ENCODE measurements at places on chromosomes 16 and 17.

GRCh38 chr16:85562093-85562786 is 50.9 kb upstream of the GSE1 start:
- no peaks in the 10 kb centered on the region for H3K27me3 ChIP-seq
- peaks cover 7% of the 10 kb centered on the region for H3K4me1 ChIP-seq
- no peaks in the 10 kb centered on the region for H3K36me3 ChIP-seq
- H3K27ac ChIP-seq, result no peak overlapping the region
- no peak for DNase-seq

GRCh38 chr16:56936950-56937349 is 5.0 kb downstream of the HERPUD1 start:
- peaks cover 29% of the 10 kb centered on the region for H3K4me1 ChIP-seq
- peak overlapping the region; percentile 41 for H3K27ac ChIP-seq
- no peaks in the 10 kb centered on the region for H3K27me3 ChIP-seq
- peak overlapping the region; percentile 98 for H3K4me3 ChIP-seq

DNA sequence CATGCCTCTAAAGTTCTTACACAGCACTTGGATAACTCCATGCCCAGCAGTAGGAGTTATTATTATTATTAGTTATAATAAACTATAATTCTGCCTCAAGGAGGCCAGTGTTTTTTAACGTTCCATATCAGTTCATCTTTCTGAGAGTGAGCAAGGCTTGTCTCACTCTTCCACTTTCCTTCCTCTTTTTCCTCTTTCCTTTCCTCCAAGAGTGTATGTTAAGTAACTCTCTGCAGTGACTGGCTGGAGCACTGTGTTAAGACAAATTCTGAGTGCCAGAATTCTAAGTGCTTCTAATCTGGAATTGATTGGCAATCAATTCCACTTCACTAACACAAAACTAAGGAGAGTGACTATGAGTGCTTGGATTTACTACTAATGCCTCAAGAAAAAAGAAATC is 16.4 kb downstream of the CLEC19A start:
- H3K36me3 ChIP-seq, result no peaks in the 10 kb centered on the region
- H3K4me1 ChIP-seq, result no peaks in the 10 kb centered on the region
- no peak for DNase-seq
- H3K27me3 ChIP-seq, result no peaks in the 10 kb centered on the region
- H3K4me3 ChIP-seq, result no peak overlapping the region
- no peak overlapping the region for H3K27ac ChIP-seq

DNA sequence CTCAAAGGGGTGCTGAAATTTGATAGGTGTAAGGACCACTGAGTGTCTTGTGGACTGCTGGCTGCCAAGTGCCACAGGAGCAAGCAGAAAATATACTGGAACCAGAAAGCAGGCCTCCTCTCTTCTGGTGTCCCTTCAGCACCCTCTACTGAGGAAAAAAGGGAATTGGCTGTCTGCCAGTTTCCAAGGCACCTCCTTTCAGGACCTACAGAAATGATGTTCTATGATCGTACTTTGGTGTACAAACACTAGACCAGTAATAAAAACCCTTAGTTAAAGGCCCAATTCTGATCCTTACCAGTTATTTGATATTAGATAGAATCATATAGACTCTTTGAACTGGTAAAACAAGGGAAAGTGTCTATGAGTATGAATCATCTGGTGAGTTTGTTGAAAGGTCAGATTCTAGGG is 35.8 kb upstream of the BCAS3 start:
- no peaks in the 10 kb centered on the region for H3K27me3 ChIP-seq
- peak; percentile 81 for DNase-seq
- no peak overlapping the region for H3K4me3 ChIP-seq
- no peaks in the 10 kb centered on the region for H3K36me3 ChIP-seq

GRCh38 chr16:66899310-66899944 is 19.1 kb downstream of the PDP2 start:
- H3K36me3 ChIP-seq, result no peaks in the 10 kb centered on the region
- H3K27me3 ChIP-seq, result no peaks in the 10 kb centered on the region
- peaks cover 9% of the 10 kb centered on the region for H3K4me1 ChIP-seq

DNA sequence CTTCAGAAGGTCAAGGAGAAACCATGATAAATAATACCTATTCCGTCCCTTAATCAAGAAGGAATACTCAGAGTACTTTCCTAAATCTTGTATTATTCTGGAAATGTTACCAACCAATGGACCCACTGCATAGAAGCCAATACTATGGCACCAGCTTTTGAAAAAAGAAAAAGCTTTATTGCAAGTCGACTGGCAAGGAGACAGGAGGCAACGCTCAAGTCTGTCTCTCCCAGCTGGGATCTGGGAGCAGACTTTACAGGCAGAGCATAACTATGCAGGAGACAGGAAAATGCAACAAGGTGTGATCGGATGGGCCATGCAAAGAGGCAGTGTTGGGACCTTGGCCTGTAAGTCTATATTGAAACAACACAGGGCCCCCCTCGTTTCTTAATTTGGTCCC is 132.4 kb downstream of the CHD9NB start:
- H3K36me3 ChIP-seq, result no peaks in the 10 kb centered on the region
- H3K4me1 ChIP-seq, result no peaks in the 10 kb centered on the region
- H3K27ac ChIP-seq, result no peak overlapping the region
- DNase-seq, result no peak
- no peak overlapping the region for H3K4me3 ChIP-seq

GRCh38 chr16:14278749-14279148 is 207.6 kb downstream of the MRTFB start:
- no peak overlapping the region for H3K4me3 ChIP-seq
- no peaks in the 10 kb centered on the region for H3K27me3 ChIP-seq
- peaks cover 11% of the 10 kb centered on the region for H3K4me1 ChIP-seq
- no peak for DNase-seq
- no peaks in the 10 kb centered on the region for H3K36me3 ChIP-seq
- no peak overlapping the region for H3K27ac ChIP-seq

DNA sequence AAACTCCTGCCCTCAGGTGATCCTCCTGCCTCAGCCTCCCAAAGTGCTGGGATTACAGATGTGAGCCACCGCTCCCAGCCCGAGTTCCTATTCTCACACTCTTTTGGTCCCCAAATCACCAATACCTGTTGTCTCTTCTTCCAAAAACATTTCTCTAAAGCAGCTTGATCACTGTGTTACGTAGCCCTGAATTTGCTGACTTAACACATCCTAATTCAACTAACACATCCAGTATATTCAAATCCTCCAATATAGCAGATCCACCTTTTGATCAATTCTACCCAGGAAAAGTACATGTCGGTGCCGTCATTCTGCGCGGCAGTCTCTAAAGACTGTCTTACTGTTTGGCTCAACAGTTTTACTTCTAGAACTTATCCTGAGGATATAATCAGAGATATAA is 191.3 kb downstream of the ZNF18 start:
- H3K27ac ChIP-seq, result no peak overlapping the region
- DNase-seq, result no peak
- no peaks in the 10 kb centered on the region for H3K27me3 ChIP-seq

GRCh38 chr17:59388069-59388556 is 56.7 kb downstream of the YPEL2 start:
- no peak overlapping the region for H3K4me3 ChIP-seq
- no peak overlapping the region for H3K27ac ChIP-seq
- no peaks in the 10 kb centered on the region for H3K27me3 ChIP-seq
- no peaks in the 10 kb centered on the region for H3K4me1 ChIP-seq
- no peaks in the 10 kb centered on the region for H3K36me3 ChIP-seq

DNA sequence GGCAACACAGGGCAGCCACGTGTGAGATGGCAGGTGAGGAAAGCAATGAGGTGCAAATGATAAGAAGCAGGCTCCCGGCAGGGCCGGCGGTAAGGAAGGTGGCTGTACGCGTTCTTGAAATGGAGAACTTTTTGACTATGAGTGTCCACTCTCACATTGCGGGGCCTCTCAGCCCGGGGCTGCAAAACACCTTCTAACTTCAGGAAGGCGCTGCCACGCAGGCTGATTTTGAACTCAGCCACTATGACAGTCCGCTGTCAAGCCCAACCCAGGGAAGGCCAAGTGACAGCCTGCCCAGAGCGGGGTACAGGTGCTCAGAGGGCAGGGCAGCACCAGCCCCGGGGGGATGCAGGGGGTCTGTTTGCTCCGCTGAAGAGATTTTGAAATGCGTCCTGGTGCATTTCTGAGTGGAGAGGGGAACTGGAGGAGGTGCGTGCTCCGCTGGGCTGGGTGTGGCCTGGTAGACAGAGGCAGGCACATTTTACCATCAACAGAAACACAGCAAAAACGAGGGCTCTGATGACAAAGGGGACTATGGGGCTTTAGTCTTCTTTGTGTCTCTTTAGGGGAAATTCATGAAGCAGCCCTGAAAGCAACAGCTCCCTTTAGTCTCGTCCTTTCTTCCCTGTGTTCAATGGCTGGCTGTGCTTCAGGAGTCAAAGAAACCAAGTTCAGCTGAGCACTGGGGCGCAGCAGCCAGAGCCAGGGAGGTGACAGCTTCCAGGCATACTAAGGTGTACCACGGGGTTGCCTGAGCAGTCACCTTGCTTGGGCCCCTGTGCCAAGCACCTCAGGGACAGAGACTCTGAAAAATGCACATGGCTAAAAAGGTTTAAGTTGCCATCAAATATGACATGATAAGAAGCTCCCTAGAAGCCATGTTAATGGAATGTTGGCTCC is 14.6 kb upstream of the SREBF1 start:
- H3K4me3 ChIP-seq, result no peak overlapping the region
- H3K36me3 ChIP-seq, result no peaks in the 10 kb centered on the region
- H3K27ac ChIP-seq, result no peak overlapping the region
- H3K27me3 ChIP-seq, result no peaks in the 10 kb centered on the region
- peaks cover 37% of the 10 kb centered on the region for H3K4me1 ChIP-seq

DNA sequence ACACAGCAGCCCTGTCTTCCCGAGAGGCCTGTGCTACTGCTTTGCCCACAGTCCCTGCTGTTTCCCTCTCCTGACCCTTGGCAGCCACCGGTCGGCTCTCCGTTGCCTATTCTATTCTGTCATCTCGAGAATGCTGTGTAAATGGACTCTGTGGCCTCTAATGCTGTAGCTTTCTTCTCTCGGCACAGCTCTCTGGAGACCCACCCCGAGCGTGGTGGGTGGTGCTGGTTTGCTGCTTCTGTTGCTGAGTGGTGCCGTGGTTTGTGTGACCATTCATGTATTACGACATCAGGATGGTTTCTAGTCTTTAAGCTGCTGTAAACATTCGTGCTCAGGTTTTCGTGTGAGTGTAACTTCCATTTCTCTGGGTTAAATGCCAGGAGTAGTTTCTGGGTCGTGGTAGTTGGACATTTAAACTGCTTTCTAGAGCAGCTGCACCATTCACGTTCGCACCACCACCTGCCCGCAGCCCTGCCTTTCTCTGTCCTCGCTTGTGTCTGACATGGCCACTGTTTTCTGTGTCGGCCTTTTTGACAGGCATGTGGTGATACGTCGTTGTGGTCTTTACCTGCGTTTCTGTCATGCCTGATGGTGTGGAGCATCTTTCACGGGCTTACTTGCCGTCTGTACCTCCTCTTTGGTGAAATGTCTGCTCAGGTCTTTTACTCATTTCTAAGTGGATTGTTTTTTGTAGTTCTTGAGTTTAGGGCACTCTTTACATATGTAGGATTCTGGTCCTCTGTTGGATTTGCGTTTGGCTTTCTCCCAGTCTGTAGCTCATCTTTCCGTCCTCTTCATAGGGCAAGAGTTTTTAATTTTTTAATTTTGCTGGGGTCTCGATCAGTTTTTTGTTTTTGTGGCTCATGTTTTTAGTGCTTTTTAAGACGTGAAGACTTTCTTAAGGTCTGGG is 47.7 kb upstream of the ZNF750 start:
- no peak overlapping the region for H3K4me3 ChIP-seq
- H3K27me3 ChIP-seq, result no peaks in the 10 kb centered on the region
- DNase-seq, result no peak
- peaks cover 12% of the 10 kb centered on the region for H3K4me1 ChIP-seq
- no peaks in the 10 kb centered on the region for H3K36me3 ChIP-seq

- H3K4me3 ChIP-seq, result peak overlapping the region; percentile 10
- H3K36me3 ChIP-seq, result no peaks in the 10 kb centered on the region
- H3K4me1 ChIP-seq, result peaks cover 30% of the 10 kb centered on the region
- H3K27me3 ChIP-seq, result no peaks in the 10 kb centered on the region
- DNase-seq, result peak; percentile 74
- peak overlapping the region; percentile 87 for H3K27ac ChIP-seq
Observed at GRCh38 chr16:81526935-81527334, 82.3 kb downstream of the CMIP start.

- H3K27me3 ChIP-seq, result no peaks in the 10 kb centered on the region
- no peak overlapping the region for H3K27ac ChIP-seq
- H3K36me3 ChIP-seq, result no peaks in the 10 kb centered on the region
- H3K4me3 ChIP-seq, result no peak overlapping the region
- no peaks in the 10 kb centered on the region for H3K4me1 ChIP-seq
Observed at GRCh38 chr17:4690745-4691144, 13.2 kb downstream of the PELP1 start.

DNA sequence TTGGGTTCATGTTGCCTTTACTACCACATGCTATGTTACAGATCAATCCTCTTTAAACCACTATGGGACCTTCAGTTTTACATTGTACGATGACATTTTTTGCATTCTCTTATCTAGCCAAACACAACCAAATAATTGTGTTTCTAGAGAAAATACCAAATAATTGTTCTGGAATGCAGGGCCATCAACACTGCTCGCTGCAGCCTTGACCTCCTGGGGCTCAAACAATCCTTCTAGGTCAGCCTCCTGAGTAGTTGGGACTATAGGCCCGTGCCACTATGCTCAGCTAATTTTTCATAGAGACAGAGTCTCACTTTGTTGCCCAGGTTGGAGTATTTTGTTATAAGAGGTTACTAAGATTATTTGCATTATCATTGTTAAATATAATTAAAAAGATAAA is 237.5 kb upstream of the PMFBP1 start:
- no peaks in the 10 kb centered on the region for H3K27me3 ChIP-seq
- no peaks in the 10 kb centered on the region for H3K36me3 ChIP-seq
- H3K4me3 ChIP-seq, result no peak overlapping the region

GRCh38 chr17:15273141-15273793 is 8.1 kb upstream of the PMP22 start:
- H3K36me3 ChIP-seq, result no peaks in the 10 kb centered on the region
- H3K27me3 ChIP-seq, result peaks cover 4% of the 10 kb centered on the region
- no peak overlapping the region for H3K4me3 ChIP-seq
- peaks cover 31% of the 10 kb centered on the region for H3K4me1 ChIP-seq
- H3K27ac ChIP-seq, result peak overlapping the region; percentile 80

DNA sequence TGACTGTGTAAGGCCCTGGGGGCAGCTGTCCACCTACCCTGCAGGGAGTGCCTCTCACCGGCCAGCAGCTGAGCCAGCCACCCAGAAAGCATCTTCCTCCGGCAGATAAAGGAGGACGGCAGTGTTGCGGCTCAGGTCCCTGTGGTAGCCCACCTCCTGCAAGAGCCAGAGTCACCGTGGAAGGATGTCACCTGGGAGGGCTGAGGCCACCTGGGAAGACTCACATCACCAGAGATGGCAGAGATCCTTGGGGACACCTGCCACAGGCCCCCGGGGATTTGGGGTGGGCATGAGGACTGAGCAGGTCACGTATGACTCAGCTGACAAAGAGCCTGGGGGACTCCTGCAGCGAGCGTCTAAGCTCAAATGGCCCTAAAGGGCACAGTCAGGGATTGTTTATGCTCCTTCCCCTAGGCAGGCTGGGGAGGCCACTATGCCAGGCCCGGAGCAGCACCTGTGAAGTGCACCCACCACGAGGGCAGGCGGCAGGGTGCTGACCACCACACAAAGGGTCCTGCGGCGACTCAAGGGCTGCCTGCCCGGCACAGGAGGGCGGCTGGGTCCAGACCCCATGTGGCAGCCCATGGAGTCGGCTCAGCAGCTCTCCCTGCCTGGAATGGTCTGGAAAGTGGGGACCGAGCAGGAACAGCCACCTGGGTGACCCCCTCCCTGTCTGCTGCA is 44.1 kb downstream of the TNFRSF13B start:
- no peaks in the 10 kb centered on the region for H3K4me1 ChIP-seq
- no peak overlapping the region for H3K4me3 ChIP-seq
- no peak overlapping the region for H3K27ac ChIP-seq

GRCh38 chr17:77792626-77793025 is 165.9 kb upstream of the TNRC6C start:
- DNase-seq, result no peak
- H3K27me3 ChIP-seq, result peaks cover 13% of the 10 kb centered on the region
- H3K4me3 ChIP-seq, result no peak overlapping the region
- no peak overlapping the region for H3K27ac ChIP-seq
- H3K36me3 ChIP-seq, result no peaks in the 10 kb centered on the region
